ENCODE measurements at places on chromosomes 3 and 15. TPM values are rescaled to one million over a fixed set of nuclear protein-coding genes. Genes with fewer than 3 reads are reported as not detected.

GRCh38 chr3:82087958-82088357 lies 326.5 kb upstream of the GBE1 start:
- peaks cover 4% of the 10 kb centered on the region for H3K4me1 ChIP-seq
- H3K36me3 ChIP-seq = no peaks in the 10 kb centered on the region
- no peaks in the 10 kb centered on the region for H3K27me3 ChIP-seq

GRCh38 chr3:152834776-152835600 lies at the start of gene P2RY1:
P2RY1 (plus strand) TSS chr3:152835131; CDS start chr3:152835783, 652 bp downstream.
- H3K27ac ChIP-seq = peak within 1 kb of the TSS; percentile 61
- DNase-seq = peak; percentile 81
- H3K27me3 ChIP-seq = no peaks in the 10 kb centered on the region
- peak within 1 kb of the TSS; percentile 82 for H3K4me3 ChIP-seq

GRCh38 chr3:4153771-4154170 lies 149.4 kb upstream of the SETMAR start:
- H3K36me3 ChIP-seq = no peaks in the 10 kb centered on the region
- no peak overlapping the region for H3K27ac ChIP-seq

DNA sequence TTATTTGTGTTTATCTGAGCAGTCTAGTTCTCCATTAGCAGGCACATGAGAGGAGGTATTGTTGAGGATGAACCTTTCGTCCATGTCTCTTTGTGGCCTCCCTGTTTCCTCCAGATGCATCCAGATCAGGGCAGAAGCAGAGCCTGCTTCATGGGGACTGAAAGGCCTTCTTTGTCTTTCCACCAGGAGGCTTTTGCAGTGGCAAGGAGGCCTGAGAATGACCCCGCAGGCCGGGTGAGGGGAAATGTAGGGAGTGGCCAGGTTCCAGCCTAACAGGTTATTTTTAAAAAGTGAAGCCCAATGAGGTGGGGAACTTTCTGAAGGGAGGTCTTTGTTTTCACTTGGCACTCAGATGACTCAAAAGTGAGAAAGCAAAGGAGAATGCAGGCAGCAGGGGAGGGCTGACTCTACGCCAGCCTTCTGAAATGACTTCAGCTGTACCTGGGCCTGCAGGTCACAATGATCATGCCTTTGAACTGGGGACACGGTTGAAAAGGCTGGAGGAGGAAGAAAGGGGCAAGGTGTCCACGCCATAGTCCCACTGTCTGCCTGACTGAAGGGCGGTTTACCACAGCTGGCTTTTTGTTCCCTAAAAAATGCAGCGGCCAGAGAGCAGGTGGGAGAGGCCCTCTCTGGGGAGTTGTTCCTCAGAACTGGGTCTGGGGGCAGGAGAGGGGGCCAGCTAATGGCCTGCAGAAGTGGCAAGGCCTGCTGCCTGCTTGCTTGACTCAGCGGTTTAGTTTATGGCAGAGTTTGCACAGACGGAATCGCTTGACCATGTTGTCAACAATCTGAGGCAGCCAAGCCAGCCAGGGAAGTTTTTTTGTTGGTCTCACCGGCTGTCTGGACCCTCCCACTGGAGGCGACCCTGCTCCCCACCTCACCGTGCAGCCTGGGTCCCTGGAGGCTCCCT lies 28.7 kb downstream of the CMTM7 start:
- no peak for DNase-seq
- H3K36me3 ChIP-seq = no peaks in the 10 kb centered on the region
- H3K4me3 ChIP-seq = no peak overlapping the region
- H3K4me1 ChIP-seq = peaks cover 22% of the 10 kb centered on the region

GRCh38 chr3:39601241-39601640 lies 133.8 kb downstream of the MOBP start:
- H3K36me3 ChIP-seq = no peaks in the 10 kb centered on the region
- H3K27ac ChIP-seq = no peak overlapping the region
- DNase-seq = no peak
- H3K27me3 ChIP-seq = peaks cover 3% of the 10 kb centered on the region
- no peak overlapping the region for H3K4me3 ChIP-seq

GRCh38 chr15:58146749-58147148 lies 8.6 kb downstream of the AQP9 start:
- H3K4me3 ChIP-seq = no peak overlapping the region
- no peaks in the 10 kb centered on the region for H3K36me3 ChIP-seq
- H3K4me1 ChIP-seq = no peaks in the 10 kb centered on the region
- H3K27me3 ChIP-seq = no peaks in the 10 kb centered on the region
- peak overlapping the region; percentile 93 for H3K27ac ChIP-seq
- DNase-seq = no peak

- no peak for DNase-seq
- H3K27me3 ChIP-seq = no peaks in the 10 kb centered on the region
- H3K4me1 ChIP-seq = peaks cover 41% of the 10 kb centered on the region
- no peak overlapping the region for H3K4me3 ChIP-seq
- peak overlapping the region; percentile 83 for H3K27ac ChIP-seq
- no peaks in the 10 kb centered on the region for H3K36me3 ChIP-seq
These were observed 4.8 kb downstream of the LYSMD2 start for GRCh38 chr15:51732646-51733045.

DNA sequence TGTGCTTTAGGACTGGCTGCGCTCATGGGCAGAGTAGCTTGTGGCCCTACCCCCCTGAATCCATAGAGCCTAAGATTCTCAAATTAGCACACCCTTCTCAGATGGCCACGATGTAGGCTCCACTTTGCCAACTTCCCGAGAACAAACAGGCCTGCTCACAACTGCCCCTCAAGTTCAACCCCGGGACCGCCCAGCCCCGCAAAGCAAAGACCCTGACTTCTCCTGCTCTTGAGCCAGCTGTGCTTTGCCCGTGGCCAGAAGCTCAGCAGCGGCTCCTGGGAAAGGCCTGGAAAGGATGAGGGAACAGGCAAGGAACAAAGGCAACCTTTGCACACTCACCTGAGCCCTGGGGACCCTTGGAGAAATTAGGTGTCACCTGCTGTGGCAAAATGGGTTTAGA lies 32.0 kb downstream of the CYP11A1 start:
- no peaks in the 10 kb centered on the region for H3K4me1 ChIP-seq
- no peaks in the 10 kb centered on the region for H3K27me3 ChIP-seq
- no peak overlapping the region for H3K27ac ChIP-seq
- no peak overlapping the region for H3K4me3 ChIP-seq
- no peaks in the 10 kb centered on the region for H3K36me3 ChIP-seq

DNA sequence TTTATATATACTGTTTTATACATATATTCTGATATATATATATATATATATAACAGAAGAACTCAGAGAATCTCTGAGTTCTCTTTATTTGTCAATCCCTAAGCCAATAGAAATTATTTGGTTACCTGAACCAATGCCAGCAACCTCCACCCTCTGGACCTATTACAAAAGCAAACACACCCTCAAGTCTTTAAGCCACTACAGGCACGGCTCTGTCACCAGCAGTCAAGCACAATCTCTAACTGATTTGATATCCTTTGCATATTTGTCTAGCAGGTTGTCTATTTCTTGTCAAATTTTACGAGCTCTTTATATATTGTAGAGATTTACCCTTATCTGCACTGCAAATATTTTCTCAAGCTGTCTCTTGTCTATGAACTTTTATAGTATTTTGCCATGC lies 66.6 kb upstream of the TOPAZ1 start:
- H3K27me3 ChIP-seq = no peaks in the 10 kb centered on the region
- H3K36me3 ChIP-seq = no peaks in the 10 kb centered on the region
- H3K27ac ChIP-seq = no peak overlapping the region
- H3K4me1 ChIP-seq = no peaks in the 10 kb centered on the region
- no peak overlapping the region for H3K4me3 ChIP-seq
- DNase-seq = no peak

DNA sequence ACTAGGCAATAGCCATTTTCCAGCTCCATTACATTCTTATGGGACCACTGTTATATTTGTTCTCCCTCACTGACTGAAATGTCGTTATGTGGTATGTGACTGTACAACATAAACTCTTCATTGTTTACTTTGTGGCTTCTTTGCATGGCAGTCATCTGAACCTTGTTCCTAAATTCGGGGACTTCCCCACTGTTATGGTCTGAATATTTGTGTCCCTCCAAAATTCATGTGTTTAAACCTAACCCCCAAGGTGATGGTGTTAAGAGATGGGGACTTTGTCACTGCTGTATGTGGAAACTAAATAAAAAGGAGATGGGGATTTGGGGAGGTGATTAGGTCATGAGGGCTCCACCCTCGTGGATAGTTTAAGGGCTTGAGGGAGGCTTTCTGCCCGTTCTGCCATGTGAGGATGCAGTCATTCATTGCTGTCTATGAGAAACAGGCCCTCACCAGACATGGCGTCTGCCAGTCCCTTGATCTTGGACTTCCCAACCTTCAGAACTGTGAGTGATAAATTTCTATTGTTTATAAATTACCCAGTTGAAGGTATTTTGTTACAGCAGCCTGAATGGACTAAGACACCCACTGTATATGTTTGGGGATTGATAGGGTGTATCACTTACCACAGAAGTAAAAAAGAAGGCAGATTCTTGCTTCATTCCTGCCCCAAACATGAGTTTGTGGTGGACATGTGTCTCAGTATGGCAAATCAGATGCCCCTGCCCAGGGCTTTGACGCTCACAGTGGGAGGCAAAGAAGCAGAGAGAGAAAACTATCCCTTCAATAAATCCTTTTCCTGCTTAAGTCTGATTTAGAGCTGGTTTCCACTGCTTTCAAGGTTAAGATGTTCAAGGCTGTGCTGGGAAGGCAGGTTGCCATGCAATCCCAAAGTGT lies 138.0 kb upstream of the UBE2E1 start:
- H3K27me3 ChIP-seq = no peaks in the 10 kb centered on the region
- H3K36me3 ChIP-seq = no peaks in the 10 kb centered on the region
- no peak for DNase-seq
- no peak overlapping the region for H3K4me3 ChIP-seq
- H3K4me1 ChIP-seq = no peaks in the 10 kb centered on the region

GRCh38 chr3:58658508-58658907 lies 8.1 kb downstream of the FAM3D start:
- H3K27me3 ChIP-seq = no peaks in the 10 kb centered on the region
- no peak for DNase-seq
- no peak overlapping the region for H3K27ac ChIP-seq
- no peaks in the 10 kb centered on the region for H3K4me1 ChIP-seq
- no peak overlapping the region for H3K4me3 ChIP-seq

- H3K27ac ChIP-seq = no peak overlapping the region
- H3K36me3 ChIP-seq = peaks cover 43% of the 10 kb centered on the region
- DNase-seq = no peak
These were observed 4.2 kb downstream of the UBAP1L start for GRCh38 chr15:65110676-65111292.

DNA sequence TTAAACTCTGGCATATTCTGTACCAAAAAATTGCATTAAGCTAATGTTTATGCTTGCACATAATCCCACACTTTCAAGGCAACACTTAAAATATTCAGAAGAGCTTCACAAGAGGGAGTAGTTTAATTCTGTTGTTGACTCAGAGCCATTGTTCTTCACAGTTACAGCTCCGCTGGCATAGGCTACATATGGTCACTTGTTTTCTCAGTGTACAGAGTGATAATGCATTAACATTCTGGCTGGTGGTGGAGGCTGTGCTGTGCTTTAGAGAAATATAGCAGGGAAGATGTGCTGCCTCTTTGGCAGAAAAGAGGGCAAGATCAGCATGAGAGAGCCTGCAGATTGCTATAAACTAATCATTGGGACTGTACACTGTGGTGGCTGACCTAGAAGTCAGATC lies 13.3 kb downstream of the NLGN1 start:
- H3K27me3 ChIP-seq = no peaks in the 10 kb centered on the region
- no peak overlapping the region for H3K4me3 ChIP-seq

DNA sequence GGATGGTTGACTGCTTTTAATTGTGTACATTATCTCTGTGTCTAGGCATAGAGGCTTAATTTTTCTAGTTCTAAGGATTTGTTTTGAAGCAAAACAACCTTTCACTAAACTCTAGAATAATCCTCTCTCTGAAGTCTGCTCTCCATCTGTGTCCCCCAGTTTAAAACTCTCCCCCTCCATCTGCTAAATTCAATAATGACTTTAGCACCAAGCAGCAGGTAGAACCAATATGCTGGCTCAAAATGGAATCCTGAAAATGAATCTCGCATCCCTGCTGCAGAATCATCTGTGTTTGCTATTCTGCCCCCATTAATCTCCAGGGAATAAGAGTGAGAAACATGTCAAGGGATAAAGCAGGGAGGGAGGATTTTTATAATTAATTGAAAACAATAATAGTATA lies 111.8 kb downstream of the TUSC7 start:
- no peak overlapping the region for H3K27ac ChIP-seq
- no peak overlapping the region for H3K4me3 ChIP-seq
- no peak for DNase-seq
- no peaks in the 10 kb centered on the region for H3K36me3 ChIP-seq
- no peaks in the 10 kb centered on the region for H3K27me3 ChIP-seq

DNA sequence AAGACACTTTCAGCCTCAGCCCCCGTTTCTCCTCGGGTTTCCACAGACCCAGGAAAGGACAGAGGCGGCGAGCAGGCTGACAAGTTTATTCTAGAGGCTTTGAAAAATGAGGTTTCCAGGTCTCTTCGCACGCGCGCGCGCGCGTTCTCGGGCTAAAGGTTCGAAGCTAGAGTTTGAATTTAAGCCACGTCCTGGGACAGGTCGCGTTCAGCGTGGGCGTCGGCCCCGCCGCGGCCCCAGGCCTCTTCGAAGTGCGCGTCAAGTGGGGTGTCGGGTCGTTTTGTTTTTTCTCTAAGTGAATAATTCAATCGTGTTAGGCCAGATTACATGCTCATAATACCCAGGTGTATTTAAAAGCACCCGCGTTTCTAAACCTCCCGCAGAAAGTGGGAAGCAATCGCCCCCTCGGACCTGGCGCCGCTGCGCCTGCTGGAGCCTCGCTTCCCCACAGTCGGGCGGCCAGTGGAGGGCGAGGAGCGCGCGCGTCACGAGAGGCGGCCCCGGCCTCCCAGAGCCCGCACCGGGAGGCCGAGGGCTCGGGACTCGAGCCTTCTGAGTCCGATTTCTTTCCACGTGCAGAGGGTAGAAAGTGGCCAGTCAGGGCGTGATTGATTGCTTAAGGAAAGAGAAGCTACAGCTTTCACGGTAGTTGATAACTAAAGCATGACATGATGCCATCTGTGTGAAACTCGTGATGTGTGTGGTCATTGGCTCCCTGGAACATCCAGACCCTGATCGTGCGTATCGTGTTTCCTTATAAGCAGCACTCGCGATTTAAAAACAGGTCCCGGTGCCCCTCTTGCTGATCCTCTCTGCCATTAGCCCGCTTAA lies 15.8 kb upstream of the SOX2 start:
- H3K27ac ChIP-seq = no peak overlapping the region
- peak overlapping the region; percentile 43 for H3K4me3 ChIP-seq
- H3K4me1 ChIP-seq = peaks cover 10% of the 10 kb centered on the region

The CHRNA3 gene
- total RNA-seq = 0.34 TPM

The CCR2 gene
- 2.0 TPM for total RNA-seq

The PARP14 gene
- 21.4 TPM for total RNA-seq

The CCR8 gene
- not detected for total RNA-seq

The ARGFX gene
- total RNA-seq = not detected

The GRK7 gene
- not detected for total RNA-seq

The IQCF5 gene
- total RNA-seq = not detected

The AGBL1 gene
- total RNA-seq = not detected
